ENCODE measurements at places on chromosomes 1 and 21. TPM values are rescaled to one million over a fixed set of nuclear protein-coding genes. Genes with fewer than 3 reads are reported as not detected.
A peak's percentile ranks its signal among the peaks of the same experiment; 100 is the strongest.

DNA sequence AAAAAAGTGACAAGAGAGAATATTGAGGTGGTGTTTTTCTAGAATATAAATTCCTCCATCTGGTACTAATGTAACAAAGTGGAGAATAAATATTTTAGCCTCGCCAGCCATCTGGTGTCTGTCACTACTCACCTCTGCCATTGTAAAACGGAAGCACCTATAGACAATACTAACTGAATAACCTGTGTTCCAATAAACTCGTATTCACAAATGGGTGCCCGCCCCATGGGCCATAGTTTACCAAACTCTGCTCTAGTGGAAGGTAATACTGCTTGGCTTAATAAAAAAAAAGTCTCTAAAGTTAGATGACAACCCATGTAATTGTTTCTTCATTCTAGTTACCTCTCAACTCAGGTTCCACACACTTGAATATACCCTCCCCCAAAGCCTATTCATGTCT is 8.1 kb downstream of the MIS18A start:
- DNase-seq: no peak

Gene GSTM5
- 9.1 TPM for polyA plus RNA-seq

Gene FCRLA
- polyA plus RNA-seq: not detected

Gene TFB2M
- polyA plus RNA-seq: 14.7 TPM

DNA sequence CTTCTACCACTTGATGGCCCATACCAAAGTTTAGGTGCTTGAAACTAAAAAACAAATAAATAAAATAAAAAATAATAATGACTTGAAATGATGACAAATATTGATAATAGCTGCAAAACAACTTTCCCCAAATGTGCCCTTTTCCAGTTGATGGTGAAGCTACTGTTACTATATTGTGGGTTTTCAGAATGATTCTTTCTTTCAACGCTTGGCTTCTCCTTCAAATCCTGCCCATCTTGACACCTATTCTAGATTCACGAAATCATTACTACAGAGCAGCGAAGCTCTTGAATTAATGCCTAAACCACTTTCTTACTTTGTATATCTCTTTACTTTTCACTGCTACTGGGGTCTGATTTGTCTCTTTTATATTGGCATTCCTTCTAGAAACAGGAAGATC is 9.2 kb upstream of the C1orf141 start:
- no peak for DNase-seq

Gene CASZ1
- polyA plus RNA-seq: 10.1 TPM

- no peak for DNase-seq
These were observed 141.4 kb downstream of the PEX14 start for GRCh38 chr1:10615932-10616671.

DNA sequence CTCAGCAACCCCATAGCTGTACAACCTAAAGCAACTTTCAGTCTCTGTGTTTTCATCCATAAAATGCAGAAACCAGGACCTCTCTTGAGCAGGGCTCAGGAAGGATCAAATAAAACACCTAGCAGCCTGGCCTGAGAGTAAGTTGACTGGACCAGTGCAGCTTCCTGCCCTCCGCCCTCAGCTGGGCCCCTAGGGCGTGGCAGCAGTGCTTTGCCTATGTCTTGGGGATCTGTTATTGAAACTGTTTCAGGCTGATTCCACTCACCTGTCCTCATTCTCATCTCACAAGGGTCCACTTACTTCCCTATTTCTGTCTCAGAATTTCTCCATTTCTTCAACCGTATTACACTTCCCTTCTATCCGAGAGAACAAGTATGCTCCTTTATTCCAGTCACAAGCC is 17.3 kb downstream of the LRRC42 start:
- no peak for DNase-seq

- no peak for DNase-seq
These were observed 180.4 kb downstream of the FGGY start for GRCh38 chr1:59477286-59477685.

Gene BRDT
- not detected for polyA plus RNA-seq

DNA sequence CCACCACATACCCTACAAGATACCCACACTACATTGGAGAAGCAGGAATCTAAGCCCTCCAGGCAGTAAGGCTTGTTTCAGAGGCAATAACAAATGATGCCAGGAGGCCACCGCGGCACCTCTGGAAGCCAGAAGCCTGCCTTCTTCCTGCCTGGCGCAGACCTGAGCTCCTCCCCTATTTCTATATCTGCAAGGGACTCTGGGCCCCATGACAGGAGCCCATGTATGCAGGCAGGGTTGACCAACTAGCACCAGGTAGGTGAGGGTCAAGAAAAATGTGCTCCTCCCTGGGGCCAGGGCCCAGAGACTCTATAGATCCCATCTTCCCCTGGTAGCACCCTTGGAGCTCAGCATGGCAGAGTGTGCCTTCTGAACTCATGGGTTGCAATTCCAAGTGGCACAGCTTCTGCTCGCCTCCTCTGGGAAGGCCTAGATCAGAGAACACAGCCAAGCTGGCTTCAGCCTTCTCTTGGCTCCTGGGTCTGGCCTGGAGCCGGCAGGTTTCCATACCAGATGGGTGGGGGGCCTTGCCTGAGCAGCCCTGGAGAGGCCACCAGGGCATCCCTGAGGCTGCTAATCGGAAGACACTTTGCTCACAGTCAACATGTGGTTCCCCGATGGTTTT is 85.1 kb downstream of the STUM start:
- DNase-seq: no peak

GRCh38 chr1:214670098-214670497 is 67.1 kb downstream of the CENPF start:
- peak; percentile 78 for DNase-seq

- DNase-seq: no peak
These were observed 70.1 kb downstream of the KCNJ15 start for GRCh38 chr21:38326899-38327298.

Gene KCNH1
- polyA plus RNA-seq: not detected

Gene ACKR1
- polyA plus RNA-seq: 3.4 TPM

GRCh38 chr1:22231068-22231593 is 88.2 kb upstream of the WNT4 start:
- DNase-seq: no peak

- no peak for DNase-seq
These were observed 51.3 kb downstream of the PTP4A2 start for GRCh38 chr1:31886866-31887265.

DNA sequence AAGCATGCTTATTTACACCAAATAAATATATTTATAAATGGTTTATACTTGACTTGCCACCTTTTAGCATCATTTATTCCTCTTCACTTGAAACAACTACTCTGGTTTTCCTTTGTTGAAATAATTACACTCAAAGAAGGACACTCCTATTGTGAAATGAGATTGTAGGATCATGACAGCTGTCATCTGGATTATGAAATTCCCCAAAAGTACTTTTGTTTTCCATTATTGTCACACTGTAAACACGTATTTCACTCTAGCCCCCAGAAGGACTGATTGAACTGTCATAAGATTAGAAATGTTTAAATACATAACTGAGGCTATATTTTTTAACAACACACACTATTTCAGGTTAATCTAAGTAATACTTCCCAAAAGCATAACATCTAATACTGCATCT is 593.8 kb downstream of the LRRIQ3 start:
- DNase-seq: no peak

- no peak for DNase-seq
These were observed 12.3 kb downstream of the SLC44A3 start for GRCh38 chr1:94832446-94832845.

DNA sequence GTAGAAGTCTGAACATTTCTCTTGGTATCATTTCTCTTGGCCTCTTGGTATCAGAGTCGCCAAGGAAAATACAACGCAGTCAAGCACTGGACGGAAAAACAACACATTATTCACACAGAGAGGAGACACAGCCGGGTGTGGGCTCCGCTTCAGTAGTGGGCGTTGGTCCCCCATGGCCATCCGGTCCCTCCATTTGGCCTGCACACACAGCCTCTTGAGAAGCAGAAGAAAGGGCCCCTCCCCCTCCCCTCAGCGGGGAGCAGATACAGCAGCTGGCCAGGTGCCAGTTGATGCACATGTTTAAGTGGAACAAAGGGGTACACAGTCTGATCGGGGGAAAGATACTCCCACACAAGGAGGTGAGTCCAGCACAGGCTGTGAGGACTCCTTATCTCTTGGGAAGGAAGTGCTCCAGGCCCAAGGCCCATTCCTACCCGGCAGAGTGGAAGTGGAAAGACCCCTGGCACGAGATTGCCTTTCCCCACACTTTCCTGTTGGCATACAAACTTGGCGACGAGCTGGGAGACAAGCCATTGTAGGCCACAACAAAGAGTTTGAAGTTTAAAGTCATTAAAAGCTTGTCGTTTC is 311.3 kb downstream of the FAM72C start:
- DNase-seq: no peak

Gene FAM72C
- not detected for polyA plus RNA-seq

DNA sequence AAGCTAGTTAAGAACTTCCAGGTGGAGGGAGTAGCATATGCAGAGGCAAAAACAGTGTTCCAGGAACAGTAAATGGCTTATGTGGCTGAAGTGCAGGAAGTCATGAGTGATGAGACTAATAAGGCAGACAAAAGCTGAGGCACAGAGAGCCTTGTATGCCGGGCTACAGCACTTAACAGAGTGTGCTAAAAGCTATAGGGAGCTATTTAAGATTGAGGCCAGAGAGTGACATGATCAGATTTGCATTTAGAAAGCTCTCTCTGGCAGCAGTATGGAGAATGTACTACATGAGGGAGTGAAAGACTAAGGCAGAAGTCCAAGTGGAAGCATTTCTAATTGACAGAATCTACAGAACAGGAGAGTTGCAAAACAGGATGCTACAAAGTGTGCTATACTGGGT is 38.6 kb downstream of the WASF2 start:
- no peak for DNase-seq

Gene NUDT17
- 5.5 TPM for polyA plus RNA-seq

DNA sequence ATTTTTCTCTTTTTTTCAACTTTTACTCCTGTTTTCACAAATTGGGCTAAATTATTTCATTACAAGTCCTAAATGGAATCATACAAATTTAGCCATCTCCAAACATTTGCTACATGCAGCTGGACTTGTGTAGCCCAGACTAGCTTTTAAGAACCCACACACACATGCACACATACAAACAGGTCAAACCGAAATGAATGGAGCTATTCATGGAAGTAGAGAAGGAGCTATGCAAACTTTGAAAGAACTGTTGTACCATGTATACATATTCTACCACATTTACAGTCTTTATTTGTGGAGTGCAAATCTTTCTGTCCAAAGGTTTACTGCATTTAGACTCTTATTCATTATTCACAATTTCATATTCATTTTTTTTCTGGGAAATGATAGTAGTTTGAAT is 189.1 kb upstream of the RNPC3 start:
- no peak for DNase-seq

DNA sequence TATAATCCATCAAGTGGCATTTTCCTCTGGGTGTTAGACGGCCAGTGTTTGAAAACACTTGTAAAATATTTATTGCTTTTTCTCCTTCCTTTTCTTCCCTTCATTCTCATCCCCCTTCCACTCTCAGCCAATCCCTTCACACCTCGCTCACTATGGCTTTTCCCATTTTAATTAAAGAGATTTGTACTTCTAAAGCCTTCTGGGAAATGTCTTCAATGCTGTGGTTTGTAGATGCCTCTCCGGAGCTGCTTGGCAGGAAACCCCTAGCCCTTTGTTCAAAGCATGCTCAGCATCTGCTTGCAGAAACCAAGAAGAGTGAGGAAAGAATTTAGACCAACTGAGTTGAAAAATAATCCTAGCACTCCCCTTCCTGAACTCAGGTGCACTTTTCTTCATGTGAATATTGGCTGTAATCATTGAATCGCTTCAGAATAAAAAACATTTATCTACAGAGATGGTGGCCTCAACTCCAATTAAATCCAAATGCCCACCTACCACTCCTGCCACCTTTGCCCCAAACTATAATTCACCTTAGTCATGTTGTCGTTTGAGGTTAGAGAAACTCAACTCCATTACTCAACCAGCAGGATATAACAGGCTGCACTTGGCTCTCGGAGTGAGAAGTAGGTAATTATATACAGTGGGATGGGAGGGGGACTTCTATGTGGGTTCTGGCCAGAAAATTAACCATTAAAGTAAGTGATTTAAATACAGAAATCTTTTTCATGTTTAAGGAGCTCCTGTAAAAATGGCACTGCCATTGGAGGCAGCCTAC is 659.4 kb upstream of the CAMK1G start:
- DNase-seq: peak; percentile 40

- no peak for DNase-seq
These were observed 11.4 kb downstream of the VWA5B1 start for GRCh38 chr1:20302108-20302471.

- no peak for DNase-seq
These were observed 31.8 kb downstream of the CSF1 start for GRCh38 chr1:109942434-109942833.

- no peak for DNase-seq
These were observed 35.2 kb downstream of the NENF start for GRCh38 chr1:212467843-212468482.

GRCh38 chr1:116404699-116405098 is 31.7 kb downstream of the ATP1A1 start:
- no peak for DNase-seq

DNA sequence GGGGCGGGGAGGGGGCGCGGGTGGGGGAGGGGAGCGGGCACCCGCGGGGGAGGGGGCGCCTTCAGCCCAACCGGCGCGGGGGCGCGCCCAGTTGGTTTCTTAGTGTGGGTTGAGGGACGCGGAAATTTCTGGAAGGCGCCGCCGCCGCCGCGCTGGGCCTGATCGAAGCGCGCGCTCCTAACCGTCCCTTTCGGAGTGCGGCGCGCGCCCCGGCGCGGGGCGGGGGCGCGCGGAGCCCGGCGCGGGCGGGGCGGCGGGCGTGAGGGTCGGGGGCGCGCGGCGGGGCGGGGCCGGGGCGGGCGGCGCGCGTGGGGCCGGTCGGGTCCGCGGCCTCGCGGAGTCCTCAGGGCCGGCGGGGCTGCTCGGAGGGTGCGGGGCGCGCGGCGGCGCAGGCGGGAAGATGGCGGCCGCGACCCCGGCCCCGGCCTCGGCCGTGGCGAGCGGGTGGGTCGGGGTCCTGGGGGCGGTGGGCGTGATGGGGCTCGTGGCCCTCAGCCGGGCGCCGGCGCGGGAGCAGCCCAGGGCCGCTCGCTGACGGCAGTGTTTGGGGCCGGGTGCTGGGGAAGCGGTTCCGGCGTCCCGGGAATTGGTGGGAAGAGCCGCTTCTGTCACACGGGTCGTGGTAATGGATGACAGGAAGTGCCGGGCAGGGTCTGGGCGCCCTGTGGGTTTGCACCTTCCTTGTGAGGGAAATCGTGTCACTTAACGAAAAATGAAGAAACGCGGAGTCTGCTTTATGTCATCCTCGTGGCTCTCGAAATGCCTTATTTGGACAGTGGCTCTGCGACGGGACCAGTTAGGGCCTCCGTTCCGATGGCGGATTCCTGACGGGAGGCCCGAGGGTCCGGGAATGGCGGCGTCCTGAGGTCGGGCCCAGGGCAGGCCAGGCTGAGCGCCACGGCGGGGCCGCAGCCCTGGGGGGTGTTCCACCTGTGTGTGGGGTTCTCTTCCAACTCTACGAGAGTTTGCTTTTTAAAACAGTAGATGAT is 764 bp downstream of the PKNOX1 start:
- DNase-seq: peak; percentile 82

GRCh38 chr1:229209816-229210215 is 61.1 kb upstream of the RAB4A start:
- no peak for DNase-seq

- DNase-seq: no peak
These were observed 37.2 kb downstream of the RHBG start for GRCh38 chr1:156406251-156406650.

GRCh38 chr1:37739222-37739621 is 25.7 kb downstream of the EPHA10 start:
- DNase-seq: no peak

Measured in kidney (tissue), 22 donors.